Ovary (tissue), 10 donors: ENCODE measurements at places on chromosomes 12 and 14. TPM values are rescaled to one million over a fixed set of nuclear protein-coding genes. Genes with fewer than 3 reads are reported as not detected.
A peak's percentile ranks its signal among the peaks of the same experiment; 100 is the strongest.

DNA sequence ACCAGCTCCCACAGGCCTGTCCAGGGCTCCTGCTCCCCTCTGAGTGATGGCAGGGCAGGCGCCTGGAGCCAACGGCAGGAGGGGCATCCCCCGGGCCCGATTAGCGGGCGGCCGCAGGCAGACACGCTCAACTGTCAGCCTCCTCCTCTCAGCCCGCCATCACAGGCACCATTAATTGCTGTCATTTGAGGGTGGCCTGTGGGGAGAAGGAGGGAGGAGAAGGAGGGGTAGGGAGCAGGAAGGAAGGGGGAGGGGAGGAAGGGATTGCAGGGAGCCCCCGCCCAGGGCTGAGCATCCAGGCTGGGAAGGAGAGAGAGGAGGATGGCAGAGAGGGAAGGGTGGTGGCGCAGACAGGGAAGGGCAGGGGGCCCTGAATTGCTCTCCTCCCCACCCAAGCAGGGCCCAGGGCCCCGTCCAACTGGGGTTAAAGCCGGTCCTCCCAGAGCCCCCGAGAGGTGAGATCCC is 36.1 kb downstream of the NCOR2 start:
- no peak for DNase-seq
- H3K27ac ChIP-seq = no peak overlapping the region
- H3K4me1 ChIP-seq = peaks cover 10% of the 10 kb centered on the region
- H3K36me3 ChIP-seq = no peaks in the 10 kb centered on the region
- H3K27me3 ChIP-seq = no peaks in the 10 kb centered on the region

DNA sequence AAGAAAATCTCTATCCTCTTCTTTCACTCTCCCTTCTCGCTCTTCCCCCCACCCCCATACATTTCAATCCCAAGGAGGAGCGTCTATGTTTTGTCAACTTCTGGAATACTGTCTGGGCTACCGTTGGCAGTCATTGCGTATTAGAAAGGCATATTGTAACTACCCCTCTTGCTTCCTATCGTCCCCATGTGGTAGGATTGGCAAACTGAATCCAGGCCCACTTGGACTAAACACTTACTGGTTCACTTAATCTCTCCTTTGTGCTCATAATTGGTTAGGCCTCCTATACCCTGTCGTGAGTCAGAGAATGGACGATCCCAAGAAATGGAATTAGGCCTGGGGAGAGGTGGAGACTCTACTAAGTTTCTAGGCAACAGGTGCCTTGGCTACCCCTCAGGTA is 68.8 kb upstream of the SLC8A3 start:
- no peaks in the 10 kb centered on the region for H3K4me1 ChIP-seq
- no peak for DNase-seq
- no peaks in the 10 kb centered on the region for H3K36me3 ChIP-seq
- H3K27me3 ChIP-seq = no peaks in the 10 kb centered on the region

GRCh38 chr12:5487948-5488625 is 56.2 kb downstream of the NTF3 start:
- H3K27ac ChIP-seq = no peak overlapping the region
- H3K36me3 ChIP-seq = no peaks in the 10 kb centered on the region
- H3K4me3 ChIP-seq = no peak overlapping the region
- H3K4me1 ChIP-seq = peaks cover 36% of the 10 kb centered on the region
- H3K27me3 ChIP-seq = no peaks in the 10 kb centered on the region

GRCh38 chr12:57340104-57340503 is 89.1 kb upstream of the STAC3 start:
- peak; percentile 80 for DNase-seq
- no peak overlapping the region for H3K4me3 ChIP-seq
- H3K36me3 ChIP-seq = no peaks in the 10 kb centered on the region
- H3K4me1 ChIP-seq = peaks cover 3% of the 10 kb centered on the region

GRCh38 chr14:51019089-51019488 is 74.8 kb upstream of the PYGL start:
- no peak overlapping the region for H3K4me3 ChIP-seq
- H3K27me3 ChIP-seq = no peaks in the 10 kb centered on the region
- H3K4me1 ChIP-seq = no peaks in the 10 kb centered on the region
- no peak for DNase-seq

GRCh38 chr14:82230748-82231147 is 697.1 kb upstream of the SEL1L start:
- no peak overlapping the region for H3K4me3 ChIP-seq
- no peaks in the 10 kb centered on the region for H3K36me3 ChIP-seq
- no peak overlapping the region for H3K27ac ChIP-seq
- H3K27me3 ChIP-seq = no peaks in the 10 kb centered on the region
- DNase-seq = no peak
- no peaks in the 10 kb centered on the region for H3K4me1 ChIP-seq

- H3K36me3 ChIP-seq = no peaks in the 10 kb centered on the region
- no peak overlapping the region for H3K4me3 ChIP-seq
- DNase-seq = no peak
- H3K4me1 ChIP-seq = peaks cover 2% of the 10 kb centered on the region
These were observed 40.2 kb upstream of the EMP1 start for GRCh38 chr12:13156277-13156676.

DNA sequence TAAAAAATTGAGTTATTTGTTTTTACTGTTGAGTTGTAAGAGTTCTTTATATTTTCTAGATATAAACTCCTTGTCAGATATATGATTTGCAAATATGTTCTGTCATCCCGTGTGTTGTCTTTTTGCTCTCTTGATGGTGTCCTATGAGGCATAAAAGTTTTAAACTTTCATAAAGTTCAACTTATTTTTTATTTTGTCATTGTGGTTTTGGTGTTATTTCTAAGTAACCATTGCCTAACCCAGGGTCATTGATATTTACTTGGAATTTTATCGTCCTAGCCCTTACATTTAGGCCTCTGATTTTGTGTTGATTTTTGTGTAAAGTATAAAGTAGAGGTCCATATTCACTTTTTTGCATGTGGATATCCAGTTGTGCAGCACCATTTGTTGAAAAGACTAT is 63.1 kb downstream of the SRGAP1 start:
- no peaks in the 10 kb centered on the region for H3K27me3 ChIP-seq
- H3K27ac ChIP-seq = no peak overlapping the region
- no peaks in the 10 kb centered on the region for H3K36me3 ChIP-seq
- DNase-seq = no peak

DNA sequence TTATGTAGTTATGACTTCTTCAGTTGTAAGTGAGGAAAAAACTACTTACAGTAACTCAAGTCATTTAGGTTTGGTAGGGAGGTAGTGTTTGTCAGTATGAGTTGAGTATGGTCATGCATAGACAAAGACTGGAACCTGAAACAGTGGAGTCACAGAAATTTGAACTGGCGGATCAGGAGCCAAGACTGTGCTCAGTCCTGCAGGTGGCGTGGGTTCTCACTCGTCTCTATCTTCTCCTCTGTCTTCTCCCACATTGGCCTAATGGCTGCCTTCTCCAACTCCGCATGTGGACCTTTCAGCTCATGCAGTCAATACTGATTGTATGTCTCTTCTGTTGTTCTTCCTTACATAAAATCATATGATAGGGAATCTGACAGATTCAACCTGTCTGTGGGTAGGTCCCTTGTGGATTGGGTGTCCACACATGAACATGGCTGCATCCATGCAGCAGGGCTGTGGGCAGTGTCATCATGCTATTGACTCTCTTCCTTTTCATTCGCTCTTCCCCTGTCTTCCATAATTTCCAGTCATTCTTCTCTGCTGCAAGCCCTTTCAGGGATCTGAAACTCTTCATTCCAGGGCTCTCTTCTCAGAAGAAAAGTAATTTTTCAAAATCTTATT is 78.8 kb upstream of the NEDD1 start:
- no peak overlapping the region for H3K4me3 ChIP-seq
- DNase-seq = no peak
- H3K27ac ChIP-seq = no peak overlapping the region
- no peaks in the 10 kb centered on the region for H3K36me3 ChIP-seq
- no peaks in the 10 kb centered on the region for H3K4me1 ChIP-seq

GRCh38 chr12:19130224-19131024 is 891 bp downstream of the PLEKHA5 start:
- no peaks in the 10 kb centered on the region for H3K27me3 ChIP-seq
- no peaks in the 10 kb centered on the region for H3K4me1 ChIP-seq

DNA sequence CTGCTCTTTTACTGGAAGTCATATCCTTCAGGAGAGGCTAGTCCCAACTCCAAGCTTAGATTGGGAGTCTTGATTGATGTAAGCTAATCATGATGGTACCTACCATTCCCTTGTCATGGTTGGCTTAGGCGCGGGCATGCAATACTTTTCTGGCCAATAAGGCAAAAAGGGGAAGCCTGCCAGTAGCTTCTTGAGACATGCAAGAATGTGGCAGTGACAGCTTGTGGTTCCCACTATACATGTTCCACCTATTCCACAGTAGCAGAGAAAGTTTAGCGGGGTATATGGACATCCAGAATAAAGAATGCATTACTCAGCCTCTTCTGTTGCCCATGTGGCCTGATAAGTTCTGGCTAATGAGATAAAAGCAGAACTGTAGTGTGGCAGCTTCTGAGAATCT is 55.0 kb downstream of the AP5M1 start:
- H3K4me1 ChIP-seq = no peaks in the 10 kb centered on the region
- H3K36me3 ChIP-seq = no peaks in the 10 kb centered on the region
- DNase-seq = no peak
- no peak overlapping the region for H3K27ac ChIP-seq
- H3K4me3 ChIP-seq = no peak overlapping the region
- no peaks in the 10 kb centered on the region for H3K27me3 ChIP-seq

DNA sequence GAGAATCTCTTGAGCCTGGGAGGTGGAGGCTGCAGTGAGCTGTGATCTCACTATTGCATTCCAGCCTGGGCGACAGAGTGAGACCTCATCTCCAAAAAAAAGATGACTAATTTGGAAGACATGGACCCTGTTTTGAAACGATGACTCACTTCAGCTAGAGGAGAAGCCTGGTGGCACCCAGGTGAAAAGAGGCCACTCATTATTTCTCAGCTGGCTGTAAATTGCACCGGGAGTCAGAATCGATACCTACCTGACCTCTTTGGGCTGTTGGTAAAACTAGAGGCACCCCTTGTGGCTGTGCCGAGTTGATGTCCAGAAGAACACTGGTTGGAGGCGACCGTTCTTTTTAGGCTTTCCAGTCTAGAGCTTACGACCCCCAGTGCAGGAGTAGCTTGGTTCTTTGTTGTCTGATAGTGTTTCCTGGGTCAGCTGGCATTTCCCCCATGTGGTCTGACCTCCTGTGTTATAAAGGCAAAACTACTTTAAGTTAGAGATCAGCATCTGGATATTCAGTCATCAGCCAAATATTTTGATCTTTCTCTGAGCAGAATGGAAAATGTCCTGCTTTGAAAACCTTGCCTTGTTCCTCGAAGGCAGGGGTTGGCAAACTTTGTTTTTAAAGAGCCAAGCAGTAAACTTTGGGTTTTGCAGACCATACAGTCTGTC is 93.2 kb downstream of the CHST11 start:
- H3K27ac ChIP-seq = no peak overlapping the region
- no peaks in the 10 kb centered on the region for H3K36me3 ChIP-seq
- no peaks in the 10 kb centered on the region for H3K4me1 ChIP-seq
- H3K4me3 ChIP-seq = no peak overlapping the region
- DNase-seq = no peak

GRCh38 chr12:127629066-127629820 is 637.7 kb upstream of the TMEM132C start:
- no peak overlapping the region for H3K4me3 ChIP-seq
- no peaks in the 10 kb centered on the region for H3K27me3 ChIP-seq
- H3K27ac ChIP-seq = no peak overlapping the region
- DNase-seq = no peak

GRCh38 chr12:19261773-19262172 is 132.2 kb downstream of the PLEKHA5 start:
- DNase-seq = no peak
- peaks cover 1% of the 10 kb centered on the region for H3K4me1 ChIP-seq
- H3K4me3 ChIP-seq = no peak overlapping the region
- H3K36me3 ChIP-seq = no peaks in the 10 kb centered on the region
- H3K27ac ChIP-seq = no peak overlapping the region

- H3K27me3 ChIP-seq = no peaks in the 10 kb centered on the region
- no peak for DNase-seq
- H3K27ac ChIP-seq = no peak overlapping the region
- no peak overlapping the region for H3K4me3 ChIP-seq
- no peaks in the 10 kb centered on the region for H3K4me1 ChIP-seq
- no peaks in the 10 kb centered on the region for H3K36me3 ChIP-seq
These were observed 30.4 kb downstream of the CCDC92 start for GRCh38 chr12:123942238-123942653.

DNA sequence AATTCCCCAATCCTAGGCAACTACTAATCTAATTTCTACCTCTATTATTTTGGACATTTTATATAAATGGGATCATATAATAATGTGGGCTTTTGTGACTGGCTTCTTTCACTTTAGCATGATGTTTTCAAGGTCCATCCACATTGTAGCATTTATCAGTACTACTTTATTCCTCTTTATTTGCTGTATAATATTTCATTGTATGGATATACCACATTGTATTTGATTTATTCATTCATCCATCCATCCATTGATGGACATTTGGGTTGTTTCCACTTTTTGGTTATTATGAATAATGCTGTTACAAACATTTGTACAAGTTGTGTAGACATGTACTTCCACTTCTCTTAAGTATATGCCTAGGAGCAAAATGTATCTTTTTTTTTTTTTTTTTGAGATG is 17.3 kb downstream of the BTBD7 start:
- no peaks in the 10 kb centered on the region for H3K27me3 ChIP-seq
- DNase-seq = no peak
- no peaks in the 10 kb centered on the region for H3K36me3 ChIP-seq

DNA sequence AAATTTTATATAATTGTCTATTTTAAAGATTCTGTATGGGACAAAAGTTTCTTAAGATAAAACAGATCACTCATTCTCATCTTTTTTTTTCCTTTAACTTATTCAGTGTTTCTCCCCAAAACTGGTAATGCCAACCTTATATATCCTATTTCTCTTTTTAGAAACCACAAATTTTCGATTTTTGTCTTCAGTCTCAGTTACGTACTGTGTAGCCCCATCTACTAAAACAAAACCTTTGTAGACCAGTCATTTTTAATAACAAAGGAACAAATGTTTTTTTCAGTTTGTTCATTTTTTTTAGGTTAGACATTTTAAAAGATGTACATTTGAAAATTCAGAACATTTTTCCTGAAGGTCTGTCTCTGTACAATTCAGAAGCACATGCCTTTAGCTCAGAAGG is 18.2 kb downstream of the PNMA1 start:
- no peaks in the 10 kb centered on the region for H3K36me3 ChIP-seq
- no peaks in the 10 kb centered on the region for H3K4me1 ChIP-seq
- H3K27ac ChIP-seq = no peak overlapping the region
- no peak overlapping the region for H3K4me3 ChIP-seq
- no peaks in the 10 kb centered on the region for H3K27me3 ChIP-seq

- H3K27me3 ChIP-seq = no peaks in the 10 kb centered on the region
- no peaks in the 10 kb centered on the region for H3K4me1 ChIP-seq
- H3K4me3 ChIP-seq = no peak overlapping the region
- no peak overlapping the region for H3K27ac ChIP-seq
These were observed 55.3 kb upstream of the FGD4 start for GRCh38 chr12:32344047-32344446.

Gene SINHCAF
- total RNA-seq = 45.0 TPM

Gene YAF2
- 41.7 TPM for total RNA-seq

Gene MYL6
- 1,054 TPM for total RNA-seq

Gene PLEKHG7
- total RNA-seq = 0.36 TPM

Gene CNOT2
- 75.2 TPM for total RNA-seq

Gene OASL
- not detected for total RNA-seq

Gene GALNT16
- 0.76 TPM for total RNA-seq

Gene RPL41
- 6,946 TPM for total RNA-seq
